Left cardiac atrium (tissue), 4 donors: ENCODE measurements at places on chromosomes 12 and 14. TPM values are rescaled to one million over a fixed set of nuclear protein-coding genes. Genes with fewer than 3 reads are reported as not detected.

DNA sequence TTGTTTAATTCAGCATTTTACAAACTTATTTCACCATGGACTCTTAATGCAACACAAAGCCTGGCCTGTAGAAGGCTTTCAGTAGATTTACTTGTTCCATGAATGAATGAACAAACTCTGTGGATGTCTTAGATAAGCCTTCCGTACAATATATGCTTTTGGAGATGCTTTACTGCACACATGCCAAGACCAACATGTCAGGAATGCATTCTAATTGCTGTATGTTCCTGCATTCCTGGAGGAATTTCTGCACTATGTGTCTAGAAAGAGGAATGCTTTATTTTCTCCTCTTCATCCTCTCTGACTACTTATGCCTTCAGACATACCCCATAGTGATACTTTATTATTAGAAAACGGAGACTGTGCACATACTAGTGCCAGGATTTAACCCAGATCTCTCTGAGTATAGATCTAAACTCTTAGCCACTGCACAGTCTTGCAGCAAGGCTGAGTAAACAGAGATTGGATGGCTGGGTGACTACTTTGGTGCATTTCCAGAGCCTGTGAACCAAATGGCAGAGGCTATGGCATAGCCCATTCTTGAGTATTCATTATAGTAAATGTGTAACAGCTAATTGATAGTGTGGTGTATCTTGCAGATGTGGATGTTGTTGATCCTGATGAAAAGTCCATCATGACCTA, 108.2 kb downstream of the SYNE2 start:
- DNase-seq, result no peak

DNA sequence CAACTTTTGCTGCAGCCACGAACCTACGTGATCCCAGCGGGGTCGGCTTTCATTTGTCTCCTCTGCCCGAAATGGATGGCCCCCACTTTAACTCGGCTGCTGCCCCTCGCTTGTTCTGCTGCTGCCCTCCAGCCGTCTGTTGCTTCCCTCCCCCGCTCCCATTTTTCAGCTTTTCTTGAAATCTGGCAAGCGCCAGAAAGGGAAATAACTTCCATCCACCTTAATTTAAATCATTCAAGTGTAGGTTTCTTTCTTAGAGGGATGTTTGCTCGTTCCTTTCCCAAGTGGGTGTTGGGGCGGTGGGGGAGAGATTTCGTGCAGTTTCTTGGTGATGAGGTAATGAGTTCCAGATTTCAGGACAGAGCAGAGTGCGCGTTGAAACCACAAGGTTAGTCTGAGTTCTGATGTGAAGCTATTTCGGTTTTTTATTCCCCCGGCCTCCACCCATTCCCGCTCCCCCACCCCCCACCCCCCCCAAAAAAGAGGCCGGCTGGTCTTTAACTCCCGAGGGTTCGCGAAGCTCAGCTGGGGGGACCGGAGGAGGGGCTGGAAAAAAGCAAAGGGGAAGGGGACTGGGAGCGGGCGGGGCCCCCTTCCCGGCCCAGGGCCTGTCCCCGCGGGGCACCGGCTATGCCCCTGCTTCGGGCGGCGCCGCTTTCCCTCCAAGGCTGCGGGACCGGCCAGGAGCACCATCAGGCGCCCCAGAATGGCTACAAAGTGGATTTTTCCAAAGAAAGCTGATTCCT, 2.2 kb upstream of the ZFP36L1 start:
- DNase-seq, result peak; percentile 46

DNA sequence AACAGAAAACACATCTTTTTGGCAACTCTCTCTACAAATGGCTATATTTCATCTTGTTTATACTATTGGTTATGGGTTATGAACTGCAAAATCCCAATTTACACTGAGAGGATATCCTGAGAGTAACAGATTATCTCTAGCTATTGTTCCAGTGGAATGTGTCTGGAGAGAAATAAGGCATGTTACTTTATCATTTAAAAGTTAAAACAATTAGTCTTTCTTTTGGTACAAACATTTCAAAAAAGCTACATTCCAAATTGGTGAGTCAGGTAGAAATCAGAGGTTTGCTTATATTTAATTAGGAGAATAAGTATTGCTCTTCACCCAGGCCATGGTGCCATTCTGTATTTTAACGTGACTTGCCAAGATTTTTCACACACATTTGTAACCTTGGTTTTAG, 411.6 kb downstream of the CCER1 start:
- no peak for DNase-seq

DNA sequence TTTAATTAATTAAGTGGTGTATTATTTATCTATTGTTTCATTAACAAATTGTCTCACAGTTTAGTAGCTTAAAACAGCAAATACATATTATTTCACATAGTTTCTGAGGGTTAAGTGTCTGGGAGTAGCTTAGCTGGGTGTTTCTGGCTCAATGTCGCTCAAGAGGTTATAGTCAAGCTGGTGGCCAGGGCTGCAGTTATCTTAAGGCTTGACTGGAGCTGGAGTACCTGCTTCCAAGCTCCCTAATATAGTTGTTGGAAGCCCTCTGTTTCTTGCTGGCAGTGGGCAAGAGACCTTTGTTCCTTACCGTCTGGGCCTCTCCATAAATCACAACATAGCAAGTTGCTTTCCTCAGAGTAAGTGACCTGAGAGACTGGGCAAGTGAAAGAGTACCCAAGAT, 66.6 kb downstream of the RAD51B start:
- DNase-seq, result no peak

GRCh38 chr12:45355730-45356129, 139.8 kb downstream of the ANO6 start:
- DNase-seq, result no peak

DNA sequence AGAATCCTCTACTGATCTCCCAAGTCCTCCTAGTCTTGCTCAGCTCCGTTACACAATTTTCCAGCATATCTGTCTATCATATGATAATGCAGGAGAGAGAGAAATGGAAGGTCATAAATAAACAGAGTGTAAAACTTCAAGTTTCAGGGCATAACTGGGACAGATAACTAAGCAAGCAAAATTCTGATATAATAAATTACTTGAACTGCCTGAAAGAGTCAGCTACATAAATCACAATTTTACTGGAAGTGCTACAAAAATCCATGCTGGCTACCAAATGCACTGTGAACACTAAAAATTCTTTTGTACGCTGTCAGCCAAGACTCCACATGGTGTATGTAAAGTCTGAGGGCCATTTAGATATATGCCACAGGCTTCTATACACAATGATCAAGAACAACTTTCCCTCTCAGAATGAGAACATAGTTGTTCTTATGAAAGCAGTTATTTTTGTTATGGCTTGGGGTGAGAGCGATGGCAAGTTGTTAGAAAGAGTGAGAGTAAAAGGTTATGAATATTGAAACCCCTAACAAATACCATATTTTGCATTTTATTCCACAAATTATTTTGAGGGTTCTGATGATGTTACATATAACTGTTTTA, 41.1 kb downstream of the GRIP1 start:
- no peak for DNase-seq

GRCh38 chr14:104110491-104111209, 25.1 kb downstream of the ASPG start:
- DNase-seq, result peak; percentile 18

DNA sequence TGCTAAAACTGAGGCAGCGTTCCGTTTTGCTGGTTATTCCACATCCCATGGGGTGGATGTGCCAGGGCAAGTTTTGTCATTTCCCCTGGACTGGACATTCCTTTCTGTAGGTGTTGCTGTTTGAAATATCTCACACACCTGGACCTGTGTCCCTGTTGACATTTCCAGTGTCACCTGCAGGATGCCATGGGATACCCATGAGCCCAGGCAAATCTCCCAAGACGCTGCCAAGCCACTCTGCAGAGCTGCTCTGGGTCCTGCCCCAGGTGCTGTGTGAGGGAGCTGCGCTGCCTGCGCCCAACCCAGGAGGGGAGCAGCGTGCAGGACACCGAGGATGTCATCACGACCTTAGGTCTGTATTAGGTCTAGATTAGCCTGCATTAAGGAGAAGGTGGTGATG, 5.2 kb upstream of the PACS2 start:
- DNase-seq, result no peak

- DNase-seq, result no peak
These were observed 277.9 kb downstream of the IPO8 start for GRCh38 chr12:30417697-30418231.

- DNase-seq, result no peak
These were observed 54.3 kb downstream of the DRAM1 start for GRCh38 chr12:101931498-101932326.

GRCh38 chr14:92280554-92281262, 42.3 kb upstream of the SLC24A4 start:
- DNase-seq, result no peak

DNA sequence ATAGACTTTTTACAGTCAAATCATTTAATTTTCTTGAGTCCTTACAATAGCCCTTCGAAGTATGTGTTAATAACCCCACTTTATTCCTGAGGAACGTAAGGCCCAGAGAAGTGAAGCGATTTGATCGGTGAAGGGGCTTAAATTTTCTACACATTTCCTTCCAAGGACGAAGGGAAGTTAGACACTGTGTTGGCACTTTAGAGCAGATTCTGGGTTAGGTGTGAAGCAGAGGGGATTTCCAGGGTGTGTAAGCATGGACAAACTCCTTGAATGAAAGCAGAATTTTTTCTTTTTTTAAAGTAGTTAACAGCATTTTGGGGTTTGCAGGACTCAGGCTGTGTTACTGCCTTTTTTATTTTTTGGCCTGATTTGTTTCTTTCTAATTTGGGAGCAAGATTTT, 38.9 kb downstream of the PRORP start:
- DNase-seq, result no peak

DNA sequence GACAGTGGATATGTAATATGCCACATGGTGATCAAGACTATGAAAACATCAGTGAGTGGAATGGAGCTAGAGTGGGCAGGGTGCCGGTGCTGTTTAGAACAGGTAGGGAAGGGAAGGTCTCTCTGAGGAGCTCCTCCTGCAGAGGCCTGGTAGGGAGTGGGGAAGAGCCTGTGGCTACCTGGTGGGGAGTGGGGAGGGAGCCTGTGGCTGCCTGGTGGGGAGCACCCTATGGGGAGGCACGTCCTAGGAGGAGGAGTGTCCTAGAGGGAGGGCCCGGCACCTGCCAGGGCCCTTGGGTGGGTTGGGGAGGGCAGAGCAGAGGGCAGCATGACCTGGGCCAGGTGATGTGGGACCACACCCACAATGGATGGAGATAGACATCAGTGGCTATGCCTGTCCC, 122.6 kb downstream of the ADGRD1 start:
- DNase-seq, result no peak

- DNase-seq, result no peak
These were observed 140.7 kb upstream of the CCDC198 start for GRCh38 chr14:57634335-57634734.

DNA sequence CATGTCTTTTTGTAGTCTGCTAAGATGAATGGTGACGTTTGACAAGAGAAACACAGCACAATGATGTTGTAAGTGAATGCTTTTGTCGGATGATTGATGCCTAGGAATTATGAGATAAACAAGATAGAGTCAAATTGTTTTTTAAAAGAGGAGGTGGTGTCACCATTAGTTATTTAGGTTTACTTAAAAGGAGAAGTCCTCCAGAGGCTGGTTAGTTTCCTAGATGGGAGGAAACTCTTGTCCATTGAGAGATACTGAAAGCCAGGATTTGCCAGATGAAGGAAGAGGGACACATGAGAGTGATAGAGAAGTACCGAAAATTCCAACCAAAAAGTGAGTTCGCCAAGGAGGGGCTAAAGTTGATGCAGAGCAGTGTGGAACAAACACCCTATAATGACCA, at the start of gene OR10G2:
TSS of gene OR10G2 (minus strand) at position 101 of the 400 bp plus-strand sequence. CDS start at position 3, 98 bp downstream.
- DNase-seq, result no peak

DNA sequence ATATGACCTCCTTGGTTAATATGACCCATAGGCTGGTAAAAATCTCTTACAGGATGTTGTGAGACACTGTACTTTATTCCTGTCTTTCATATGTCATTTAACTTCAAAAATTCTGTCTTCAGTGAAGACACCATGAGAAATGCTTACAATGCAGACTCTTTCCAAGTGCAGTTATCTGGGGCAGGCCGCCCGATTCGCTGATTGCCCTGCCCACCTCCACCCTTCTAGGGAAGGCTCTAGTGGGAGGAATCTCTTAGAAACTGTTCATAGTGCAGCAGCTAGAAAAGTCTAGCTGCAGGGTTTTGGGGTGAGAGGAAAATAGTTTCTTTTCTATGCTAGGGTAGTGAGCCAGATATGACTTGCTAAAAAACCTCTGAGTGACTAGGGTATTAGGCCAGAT, 15.0 kb upstream of the CIPC start:
- DNase-seq, result no peak

Gene RAN
- total RNA-seq, result 306 TPM

Gene SSTR1
- total RNA-seq, result 1.0 TPM

Gene TMPRSS12
- total RNA-seq, result not detected

Gene ABCC9
- total RNA-seq, result 46.7 TPM

Gene SIX6
- not detected for total RNA-seq

Gene INHBC
- not detected for total RNA-seq

Gene TMEM179
- 1.0 TPM for total RNA-seq

Gene STON2
- total RNA-seq, result 8.5 TPM

Gene KRT6C
- not detected for total RNA-seq

Gene SLC10A1
- total RNA-seq, result not detected

Gene KRT79
- total RNA-seq, result 0.16 TPM

Gene KHNYN
- 27.1 TPM for total RNA-seq

Gene BDKRB1
- 0.21 TPM for total RNA-seq

Gene SLC6A13
- total RNA-seq, result 2.0 TPM

Gene BEGAIN
- total RNA-seq, result 1.7 TPM

Gene KCNC2
- not detected for total RNA-seq

Gene KLRC4
- 0.77 TPM for total RNA-seq

Gene PRR4
- total RNA-seq, result 2.0 TPM

Gene MSI1
- total RNA-seq, result 7.8 TPM

Gene ARID2
- total RNA-seq, result 18.7 TPM

Gene LIMA1
- total RNA-seq, result 30.6 TPM

Gene OTOGL
- total RNA-seq, result 9.2 TPM

Gene CCDC196
- not detected for total RNA-seq

Gene GUCY2C
- total RNA-seq, result not detected
